Activated naive CD4-positive, alpha-beta T cell (primary cell): ENCODE measurements at places on chromosomes 7 and 10.

GRCh38 chr10:90437452-90437851 is 420.4 kb downstream of the HTR7 start:
- no peak for DNase-seq

GRCh38 chr10:36092116-36092515 is 450.0 kb upstream of the FZD8 start:
- no peak for DNase-seq

GRCh38 chr7:65438598-65438997 is 64.9 kb downstream of the ZNF92 start:
- no peak for DNase-seq

GRCh38 chr10:115030483-115031200 is 62.5 kb upstream of the ATRNL1 start:
- no peak for DNase-seq

GRCh38 chr10:116905845-116906210 is 56.5 kb downstream of the ENO4 start:
- no peak for DNase-seq

DNA sequence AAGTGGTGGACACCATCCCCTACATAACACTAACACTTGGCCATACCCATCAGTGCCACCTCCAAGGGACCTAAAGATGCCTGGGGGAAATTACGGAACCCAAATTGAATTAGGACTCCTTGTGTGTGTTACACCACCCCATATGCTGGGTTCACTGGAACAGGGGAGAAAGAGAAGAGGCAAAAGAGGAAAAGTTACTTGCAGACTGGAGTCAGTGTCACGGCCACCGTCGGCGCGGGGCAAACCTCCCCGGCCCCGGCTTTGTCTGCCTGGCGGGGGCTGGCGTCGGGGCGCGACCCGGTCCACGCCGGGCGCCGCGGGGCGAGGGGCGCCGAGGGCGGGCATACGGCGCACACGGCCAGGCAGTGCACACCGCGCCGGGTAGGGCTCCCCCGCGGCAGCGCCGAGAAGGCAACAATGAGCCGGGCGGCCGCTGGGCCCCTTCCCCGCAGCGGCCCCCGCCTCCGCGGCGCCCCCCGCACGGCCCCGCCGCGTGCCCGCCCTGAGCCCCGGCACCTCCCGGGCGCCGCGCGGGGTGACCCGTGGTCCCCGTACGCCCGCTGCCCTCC is 171.1 kb downstream of the FAM107B start:
- DNase-seq = no peak

GRCh38 chr7:131284702-131285419 is 42.8 kb upstream of the MKLN1 start:
- no peak for DNase-seq

DNA sequence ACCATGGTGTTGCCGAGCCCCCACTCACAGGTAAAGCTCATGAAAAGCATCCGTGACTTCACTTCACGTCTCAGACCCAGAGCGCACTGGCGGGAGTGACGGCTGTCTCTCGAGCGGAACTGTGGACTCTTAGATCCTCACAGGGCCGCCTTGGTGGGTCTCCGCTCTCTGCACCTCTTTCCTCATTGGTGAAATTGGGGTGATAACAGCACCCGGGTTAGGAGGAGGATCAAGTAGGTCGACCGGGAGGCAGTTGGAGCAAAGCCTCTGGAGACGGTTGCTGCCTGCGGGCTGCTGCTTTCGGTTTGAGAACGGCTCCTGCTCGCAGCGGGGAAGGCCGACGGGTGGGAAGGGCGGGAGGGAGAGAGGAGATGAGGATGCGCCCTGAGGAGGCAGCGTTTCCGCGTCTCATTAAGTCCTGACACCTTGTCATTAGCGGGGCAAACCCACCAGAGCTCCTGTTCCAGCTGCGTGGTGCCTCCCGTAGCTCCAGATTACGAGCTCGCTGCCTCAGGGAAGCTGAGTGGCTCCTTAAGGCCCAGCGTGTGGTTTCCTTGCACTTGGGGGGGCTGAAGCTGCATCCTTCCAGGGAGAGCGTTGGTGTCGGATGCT is 51.9 kb upstream of the CFAP46 start:
- no peak for DNase-seq

DNA sequence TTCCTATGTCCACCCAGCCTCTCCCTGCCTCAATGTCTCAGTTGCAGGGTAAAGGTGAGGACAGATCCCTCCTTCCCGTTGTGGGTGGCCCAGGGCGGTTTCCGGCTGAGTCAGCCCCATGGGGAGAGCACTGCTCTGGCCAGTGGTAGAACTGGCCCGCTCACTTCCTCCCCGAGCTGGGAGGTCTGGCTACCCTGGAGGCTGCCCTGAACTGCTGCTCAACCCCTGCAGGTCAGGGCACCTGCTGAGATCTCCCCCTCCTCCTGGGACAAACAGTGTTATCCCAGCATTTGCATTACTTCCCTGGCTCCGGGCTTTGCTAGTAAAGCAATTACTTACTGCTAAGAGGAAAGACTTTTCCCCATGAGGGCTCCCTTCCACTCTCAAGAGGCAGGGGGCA is 21.4 kb upstream of the IMPDH1 start:
- DNase-seq = no peak

DNA sequence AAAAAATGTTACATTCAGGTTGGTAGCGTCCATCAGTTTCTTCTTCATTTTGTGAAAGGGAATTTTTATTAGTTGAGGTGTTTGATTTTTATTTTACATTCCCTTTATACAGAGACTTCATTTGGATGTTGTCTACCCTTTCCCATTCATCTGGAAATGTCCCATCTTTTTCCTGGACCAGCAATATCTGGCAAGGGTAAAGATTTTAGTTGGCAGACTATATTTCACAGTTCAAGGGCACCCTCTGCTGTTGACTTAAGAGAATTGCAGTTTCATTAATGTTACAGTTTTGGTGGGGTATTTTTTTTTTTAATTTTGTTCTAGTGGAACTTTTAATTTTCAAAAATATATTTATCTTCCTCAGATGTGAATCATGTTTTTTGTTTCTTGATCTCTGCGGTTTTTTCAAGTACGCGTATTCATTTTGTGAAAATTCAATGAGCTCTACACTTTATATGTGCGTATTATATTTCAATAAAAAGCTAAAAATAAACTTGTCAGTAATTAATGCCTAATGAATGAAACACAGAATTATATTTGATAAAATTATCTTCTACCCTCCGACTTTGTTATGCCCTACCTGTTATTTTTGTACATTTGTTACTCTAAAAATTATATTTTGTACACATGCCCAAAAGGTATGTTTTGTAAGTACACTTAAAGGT is 97.9 kb upstream of the KLF14 start:
- DNase-seq = no peak

GRCh38 chr10:130018730-130019185 is 54.7 kb upstream of the EBF3 start:
- no peak for DNase-seq

GRCh38 chr7:129728875-129729467 is 117.5 kb downstream of the NRF1 start:
- no peak for DNase-seq

- no peak for DNase-seq
Measured at GRCh38 chr7:55504093-55504859, 68.0 kb downstream of the VOPP1 start.

- no peak for DNase-seq
Measured at GRCh38 chr7:158241919-158242318, 345.7 kb downstream of the PTPRN2 start.

DNA sequence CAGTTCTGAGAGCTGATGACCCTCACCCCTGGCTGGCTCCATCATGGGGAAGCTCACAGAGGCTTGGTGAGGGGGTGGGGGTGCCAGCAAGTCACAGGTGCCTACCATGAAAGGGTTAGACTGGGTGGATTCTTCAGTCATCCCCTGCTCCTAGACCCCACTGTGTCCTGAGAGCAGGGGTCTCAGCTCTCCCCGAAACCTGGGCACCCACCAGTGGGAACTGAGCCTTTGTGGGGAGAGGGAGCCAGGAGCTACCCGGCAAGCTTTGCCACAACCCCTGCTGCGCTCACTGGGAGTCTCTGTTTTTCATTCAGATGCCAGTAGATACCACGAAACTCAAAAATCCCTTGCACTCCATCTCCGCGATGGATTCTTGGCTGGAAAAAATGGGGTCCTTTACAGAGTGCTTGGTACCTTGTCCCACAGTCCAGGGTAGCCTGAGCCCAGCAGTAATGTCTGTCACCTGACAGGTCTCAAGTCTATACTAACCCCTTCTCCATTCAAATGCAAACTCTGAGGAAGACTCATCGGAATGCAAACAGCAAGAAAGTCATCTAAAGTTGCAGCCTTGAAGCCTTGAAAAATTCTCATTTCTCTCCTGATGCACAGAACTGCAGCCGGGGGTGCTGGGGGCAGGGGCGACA is 48.9 kb upstream of the ENO4 start:
- no peak for DNase-seq

DNA sequence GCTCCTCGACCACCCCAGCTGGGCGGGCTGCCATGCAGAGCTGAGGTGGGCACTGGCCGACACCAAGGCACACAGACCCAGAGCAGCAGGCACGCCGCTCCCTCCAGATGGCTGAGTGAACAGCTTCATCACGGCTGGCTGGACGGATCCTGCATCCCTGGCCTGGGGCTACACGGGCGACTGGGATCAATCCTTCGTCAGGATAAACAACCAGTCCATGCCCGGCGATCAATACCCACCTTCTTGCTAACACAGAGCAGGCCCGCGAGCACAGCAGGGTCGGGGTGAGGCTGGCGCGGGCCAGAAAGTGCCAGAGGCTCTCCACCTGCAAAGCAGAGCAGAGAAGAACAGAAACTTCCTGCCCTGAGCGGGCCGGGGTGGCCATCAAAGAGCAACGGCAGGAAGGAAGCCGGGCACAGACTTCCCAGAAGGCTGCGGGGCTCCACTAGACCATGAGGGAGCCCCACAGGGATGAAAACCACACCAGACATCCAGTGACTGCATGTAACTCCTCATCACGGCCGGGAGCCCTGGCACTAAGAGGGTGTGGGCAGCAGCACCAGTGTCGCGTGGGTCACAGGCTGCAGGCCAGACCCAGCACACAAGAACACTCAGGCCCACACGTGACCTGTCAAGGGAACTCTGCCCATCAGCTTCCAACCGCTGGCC is 166.4 kb downstream of the MAD1L1 start:
- peak; percentile 50 for DNase-seq

GRCh38 chr7:155591055-155591775 is 44.9 kb upstream of the CNPY1 start:
- DNase-seq = no peak

DNA sequence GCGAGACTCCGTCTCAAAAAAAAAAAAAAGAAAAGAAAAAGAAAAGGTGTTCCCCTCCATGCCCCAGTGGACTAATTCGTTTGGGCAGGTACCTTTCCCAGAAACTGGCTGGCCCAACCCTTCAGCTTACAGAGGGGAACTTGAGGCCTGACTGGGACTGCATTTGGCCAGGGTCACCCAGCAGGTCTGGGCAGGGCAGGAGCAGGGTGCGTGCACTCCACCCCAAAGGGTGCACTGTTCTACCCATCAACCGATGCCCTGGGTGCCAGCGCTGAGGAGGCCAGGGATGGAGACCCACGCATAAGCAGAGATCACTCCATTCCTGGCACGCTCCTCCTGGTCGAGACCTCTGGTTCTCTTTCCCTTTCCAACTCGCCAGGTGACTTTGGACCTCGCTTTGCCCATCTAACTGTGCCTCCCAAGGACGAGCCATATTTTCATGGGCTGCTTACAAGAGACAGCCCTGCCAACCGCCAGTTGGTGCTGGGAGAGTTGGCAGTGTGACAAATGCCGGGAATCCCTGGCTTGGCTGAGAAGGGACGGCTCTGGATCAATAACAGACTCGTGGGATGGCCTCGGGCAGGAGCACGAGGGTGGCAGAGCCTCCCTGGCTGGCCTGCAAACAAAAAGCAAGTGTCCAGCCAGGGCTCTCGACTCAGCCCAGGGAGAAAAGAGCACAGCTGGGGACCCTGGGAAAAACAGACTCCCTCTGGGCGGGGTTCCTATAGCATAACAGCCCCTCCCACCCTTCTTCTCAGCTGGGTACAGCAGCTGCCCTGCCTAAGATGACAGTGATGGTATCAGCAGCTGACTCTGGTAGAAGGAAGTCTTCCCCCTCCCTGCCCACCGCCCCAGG is 7.9 kb downstream of the HSPB1 start:
- no peak for DNase-seq

DNA sequence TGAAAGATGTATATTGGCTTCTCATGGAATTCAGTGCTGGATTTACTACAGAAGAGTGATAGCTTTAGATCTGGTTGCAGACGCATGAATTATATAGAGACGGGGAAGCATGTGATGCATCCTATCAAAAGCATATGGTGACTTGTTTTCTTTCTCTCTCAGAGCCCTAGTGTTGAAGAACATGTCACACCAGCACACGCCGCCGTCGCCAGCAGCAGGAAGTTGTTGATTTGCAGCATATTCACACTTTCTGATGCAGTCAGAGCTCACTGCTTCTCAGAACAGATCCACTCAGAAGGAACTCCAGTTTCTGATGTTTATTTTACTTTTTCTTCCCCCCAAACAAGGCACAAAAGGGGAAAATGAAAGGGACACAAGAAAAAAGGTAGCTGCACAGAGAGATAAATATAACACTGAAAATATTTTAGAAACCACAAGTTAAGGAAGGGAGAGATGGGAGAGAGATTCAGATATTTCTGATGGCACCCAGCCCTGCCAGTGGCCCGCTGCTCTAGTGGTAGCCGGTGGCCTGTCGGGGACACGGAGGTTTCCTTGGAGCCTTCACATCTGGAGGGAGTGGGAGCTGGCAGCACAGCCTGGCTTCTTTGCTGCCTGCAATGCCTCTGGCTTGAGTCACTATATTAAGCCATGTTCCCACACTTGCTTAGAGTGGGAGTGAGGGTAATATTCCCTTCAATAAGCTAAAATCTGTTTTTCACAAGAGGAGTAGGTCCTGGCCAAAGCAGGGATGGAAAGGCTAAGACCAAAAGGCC is 123.2 kb downstream of the NRP1 start:
- DNase-seq = no peak

- DNase-seq = no peak
Measured at GRCh38 chr7:46385662-46386309, 464.7 kb upstream of the IGFBP3 start.

DNA sequence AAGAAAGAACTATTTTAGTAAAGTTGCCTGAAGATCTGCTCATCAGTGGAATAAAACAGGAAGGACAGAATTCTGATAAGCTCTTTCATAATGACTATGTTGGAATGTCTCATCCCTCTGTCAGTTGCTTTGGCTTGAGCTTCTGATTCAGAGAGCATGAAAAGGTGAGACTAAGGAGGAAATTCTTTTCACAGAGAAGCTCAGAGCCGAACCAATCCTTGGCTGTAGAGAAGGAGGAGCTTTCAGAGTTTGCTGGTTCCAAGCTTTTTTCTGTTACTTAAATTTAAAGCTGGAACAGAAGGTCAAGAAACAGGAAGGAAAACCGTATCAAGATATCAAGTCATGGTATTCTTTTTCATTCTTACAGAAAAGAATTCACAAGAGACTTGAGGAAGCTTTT is 24.0 kb downstream of the GSTO2 start:
- no peak for DNase-seq
